Neuronal stem cell (in vitro differentiated cells): ENCODE measurements at places on chromosomes 7 and 10.
A peak's percentile ranks its signal among the peaks of the same experiment; 100 is the strongest.

DNA sequence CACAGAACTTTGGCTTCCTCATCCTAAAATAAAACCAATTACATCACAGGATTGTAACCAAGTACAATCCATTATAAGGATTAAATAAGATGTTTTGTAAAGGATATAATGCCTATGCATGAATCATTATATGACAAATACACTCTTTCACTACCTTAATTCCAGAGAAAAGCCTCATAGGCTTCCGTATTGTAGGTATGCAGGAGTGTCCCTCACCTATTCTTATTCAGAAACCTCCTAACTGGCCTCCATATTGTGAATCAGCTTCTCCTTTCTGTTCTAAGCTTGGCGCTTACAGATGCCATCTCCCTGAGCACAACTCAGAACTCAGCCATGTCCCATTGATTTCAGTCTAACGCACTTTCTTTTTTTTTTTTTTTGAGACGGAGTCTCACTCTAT, 69.6 kb upstream of the CAPZA2 start:
- no peak for DNase-seq

DNA sequence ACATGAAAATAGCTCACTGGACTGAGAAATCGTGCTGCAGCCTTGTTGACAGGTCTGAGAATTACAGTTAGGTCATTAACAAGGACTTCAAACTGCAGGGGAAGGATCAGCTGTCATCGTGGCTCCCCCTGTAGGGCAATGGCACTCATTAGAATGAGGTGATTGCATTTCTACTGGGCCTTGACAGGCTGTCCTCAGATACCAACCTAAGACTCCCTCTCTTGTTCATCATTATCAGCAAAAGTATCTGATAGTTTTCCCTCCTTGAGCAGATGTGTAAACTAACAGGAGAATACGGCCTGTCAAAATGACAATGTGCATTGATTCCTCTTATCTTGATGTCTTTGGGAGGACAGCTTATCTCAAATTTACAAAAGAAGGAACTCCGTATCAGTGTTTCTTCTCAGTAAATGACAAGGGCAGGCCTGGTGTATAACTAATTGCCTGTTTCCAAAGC, 648.5 kb upstream of the LRRN3 start:
- peak; percentile 21 for DNase-seq

DNA sequence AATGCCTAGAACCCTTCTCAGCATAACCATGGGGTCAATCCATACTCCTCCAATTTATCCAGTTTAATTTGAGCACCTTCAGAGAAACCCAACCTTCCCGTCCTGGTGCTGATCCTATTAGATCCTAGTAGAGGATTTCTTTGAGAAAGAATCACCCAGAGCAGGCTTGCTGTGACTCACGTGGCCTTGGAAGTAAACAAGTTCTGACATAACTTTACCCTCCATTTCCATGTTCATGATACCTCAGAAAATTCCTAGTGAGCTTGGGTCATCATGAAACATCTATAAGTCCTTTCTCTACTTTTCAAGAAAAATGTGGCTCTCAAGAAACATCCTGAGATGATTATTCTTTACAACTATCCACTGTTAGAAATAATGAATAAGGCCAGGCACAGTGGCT, 71.7 kb downstream of the PRLHR start:
- DNase-seq: no peak

GRCh38 chr10:92811986-92812385, 36.3 kb upstream of the EXOC6 start:
- peak; percentile 29 for DNase-seq

- no peak for DNase-seq
Observed at GRCh38 chr7:41298409-41298808, 404.5 kb downstream of the INHBA start.
